ENCODE measurements at places on chromosomes 12 and 14.

DNA sequence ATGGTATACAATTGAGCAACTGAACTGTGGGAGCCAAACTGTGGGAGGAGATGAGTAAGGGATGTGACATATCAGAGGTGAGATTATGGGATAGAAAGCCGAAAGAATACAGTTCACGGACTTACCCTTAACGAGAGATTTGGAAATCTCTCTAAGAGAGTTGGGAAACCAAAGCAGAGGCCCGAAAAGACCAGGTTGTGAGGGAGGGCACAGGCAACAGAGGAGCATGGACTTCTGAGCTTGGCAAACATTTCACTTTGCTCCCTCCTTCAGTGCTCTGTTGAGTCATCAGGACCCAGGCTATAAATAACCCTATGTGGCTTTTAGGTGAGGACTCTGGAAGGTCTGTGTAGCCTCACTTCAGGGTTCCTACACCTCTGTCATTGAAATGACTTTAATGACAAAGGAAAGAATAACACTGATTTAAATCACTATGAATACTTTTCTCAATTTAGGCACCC is 120.6 kb downstream of the TGFB3 start:
- DNase-seq: peak; percentile 2

GRCh38 chr12:56935752-56936151 is 1.5 kb upstream of the SDR9C7 start:
- no peak for DNase-seq

DNA sequence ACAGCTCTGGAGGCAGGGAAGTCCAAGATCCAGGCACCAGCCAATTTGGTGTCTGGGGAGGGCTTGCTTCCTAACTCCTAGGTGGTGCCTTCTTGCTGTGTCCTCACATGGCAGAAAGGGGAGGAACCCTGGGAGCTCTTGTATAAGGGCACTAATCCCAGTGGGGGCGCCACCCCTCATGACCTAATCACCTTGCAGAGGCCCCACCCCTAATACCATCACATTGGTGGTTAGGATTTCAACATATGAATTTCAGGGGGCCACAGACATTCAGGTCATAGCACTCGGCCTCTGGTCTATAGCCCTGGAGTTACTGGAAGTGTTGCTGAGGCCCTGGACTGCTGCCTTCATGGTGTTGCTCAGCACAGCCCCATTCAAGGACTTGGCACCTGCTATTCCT is 14.6 kb downstream of the PSMD9 start:
- no peak for DNase-seq

DNA sequence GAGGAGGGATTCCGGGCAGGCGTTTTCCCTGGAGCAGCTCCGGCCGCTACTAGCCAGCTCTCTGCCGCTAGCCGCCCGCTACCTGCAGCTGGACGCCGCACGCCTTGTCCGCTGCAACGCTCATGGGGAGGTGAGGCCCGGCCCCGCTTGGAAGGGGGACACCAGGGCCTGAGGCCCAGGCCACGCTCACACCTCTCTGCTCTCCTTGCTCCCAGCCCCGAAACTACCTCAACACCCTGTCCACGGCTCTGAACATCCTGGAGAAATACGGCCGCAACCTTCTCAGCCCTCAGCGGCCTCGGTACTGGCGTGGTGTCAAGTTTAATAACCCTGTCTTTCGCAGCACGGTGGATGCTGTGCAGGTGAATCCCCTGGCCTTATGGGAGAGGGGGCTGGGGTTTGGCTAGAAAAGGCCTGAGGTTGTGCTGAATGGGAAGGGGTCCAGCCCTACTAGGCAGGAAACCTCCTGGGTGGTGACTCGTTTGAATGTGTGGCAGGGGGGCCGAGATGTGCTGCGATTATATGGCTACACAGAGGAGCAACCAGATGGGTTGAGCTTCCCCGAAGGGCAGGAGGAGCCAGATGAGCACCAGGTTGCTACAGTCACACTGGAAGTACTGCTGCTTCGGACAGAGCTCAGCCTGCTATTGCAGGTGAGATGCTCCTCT is 597 bp downstream of the RNF31 start:
- DNase-seq: no peak

DNA sequence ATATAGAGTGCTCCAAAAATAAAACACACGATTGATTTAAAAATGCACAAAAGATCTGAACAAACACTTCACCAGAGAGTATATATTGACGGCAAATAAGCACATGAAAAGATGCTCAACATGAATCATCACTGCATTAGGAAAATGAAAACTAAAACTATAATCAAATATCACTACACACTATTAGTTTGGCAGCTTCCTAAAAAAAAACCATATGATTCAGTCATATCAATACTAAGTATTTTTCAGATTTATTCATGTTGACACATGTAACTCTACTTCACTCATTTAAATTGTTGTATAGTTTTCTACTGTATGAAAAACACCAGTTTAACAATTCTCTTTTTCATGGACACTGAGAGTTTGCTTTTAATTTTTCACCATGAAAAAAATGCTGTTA is 41.6 kb downstream of the EXOC5 start:
- DNase-seq: no peak

DNA sequence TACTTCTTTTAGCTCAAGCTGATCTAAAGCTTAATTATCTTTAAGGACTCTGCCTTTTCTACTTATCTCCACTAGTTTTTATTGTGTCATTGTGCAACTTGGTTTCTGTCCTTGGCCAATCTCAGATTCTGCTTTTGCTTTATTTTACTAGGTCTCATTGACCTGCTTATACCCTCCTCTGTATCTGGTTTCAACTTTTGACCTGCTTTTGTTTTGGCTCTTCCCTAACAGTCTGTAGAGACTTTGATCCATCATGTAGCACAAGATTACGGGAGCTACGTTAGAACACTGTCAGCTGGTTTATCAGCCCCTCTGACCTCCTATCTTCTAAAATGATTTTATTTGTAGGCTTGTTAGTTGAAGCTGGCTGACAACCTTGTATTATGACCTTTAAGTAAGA is 43.6 kb downstream of the ZCRB1 start:
- DNase-seq: no peak

- DNase-seq: peak; percentile 46
Measured at GRCh38 chr12:53820514-53821306, 68.9 kb upstream of the CISTR start.

GRCh38 chr14:49173765-49174373 is 412.3 kb downstream of the RPS29 start:
- DNase-seq: peak; percentile 70

GRCh38 chr12:51323966-51324895 is at the start of gene BIN2:
Gene BIN2, minus strand, starts transcription at chr12:51324174. Its CDS starts 72 bp downstream, at chr12:51324102.
- no peak for DNase-seq

Data from LoVo (cell line).